Fibroblast of the conjunctiva (primary cell): ENCODE measurements at places on chromosomes 16 and 17.

DNA sequence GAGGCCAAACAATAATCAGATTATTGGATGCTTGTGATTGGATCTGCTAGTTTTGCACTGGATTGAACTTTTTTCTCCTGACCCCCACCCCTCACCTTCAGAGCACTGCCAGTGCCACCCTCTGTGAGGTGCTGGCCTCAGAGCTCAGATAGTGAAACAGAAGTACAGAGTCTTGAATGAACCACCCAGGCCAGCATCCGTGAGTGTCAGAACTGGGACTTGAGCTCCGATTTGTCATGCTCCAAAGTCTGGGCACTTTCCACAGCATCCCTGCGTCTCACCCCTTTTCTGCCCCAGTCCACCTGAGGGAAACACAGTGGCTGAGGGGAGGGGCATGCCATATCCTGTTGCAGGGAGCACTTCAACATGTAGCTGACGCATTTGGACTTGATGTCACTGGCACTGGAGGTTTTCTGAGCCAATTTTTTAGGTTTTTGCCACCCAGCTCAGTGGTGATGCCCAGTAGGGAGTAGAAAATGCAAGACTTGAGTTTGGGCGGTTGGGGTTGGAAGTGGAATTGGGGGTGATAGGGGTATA, 47.3 kb downstream of the SMPD3 start:
- DNase-seq = no peak

GRCh38 chr17:81022344-81022676, 12.6 kb upstream of the BAIAP2 start:
- DNase-seq = no peak

DNA sequence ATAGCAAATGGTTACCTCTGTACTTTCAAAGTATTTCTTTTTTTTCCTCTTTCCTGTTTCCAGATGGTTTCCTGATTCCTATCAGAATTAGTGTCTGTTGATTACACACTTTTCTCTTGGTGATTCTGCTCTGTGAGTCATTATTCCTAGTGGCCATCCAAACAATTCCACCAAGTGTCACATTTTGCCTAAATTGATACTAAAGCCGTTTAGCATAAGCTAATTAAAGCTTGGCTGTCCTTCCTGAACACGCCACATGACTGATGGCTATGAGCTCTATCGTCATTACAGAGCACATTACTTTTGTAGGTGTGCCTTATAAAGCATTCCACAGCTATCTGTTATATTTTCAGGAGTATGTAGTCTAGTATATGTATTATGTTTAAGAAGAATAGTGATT, 671.2 kb downstream of the CDH8 start:
- no peak for DNase-seq

DNA sequence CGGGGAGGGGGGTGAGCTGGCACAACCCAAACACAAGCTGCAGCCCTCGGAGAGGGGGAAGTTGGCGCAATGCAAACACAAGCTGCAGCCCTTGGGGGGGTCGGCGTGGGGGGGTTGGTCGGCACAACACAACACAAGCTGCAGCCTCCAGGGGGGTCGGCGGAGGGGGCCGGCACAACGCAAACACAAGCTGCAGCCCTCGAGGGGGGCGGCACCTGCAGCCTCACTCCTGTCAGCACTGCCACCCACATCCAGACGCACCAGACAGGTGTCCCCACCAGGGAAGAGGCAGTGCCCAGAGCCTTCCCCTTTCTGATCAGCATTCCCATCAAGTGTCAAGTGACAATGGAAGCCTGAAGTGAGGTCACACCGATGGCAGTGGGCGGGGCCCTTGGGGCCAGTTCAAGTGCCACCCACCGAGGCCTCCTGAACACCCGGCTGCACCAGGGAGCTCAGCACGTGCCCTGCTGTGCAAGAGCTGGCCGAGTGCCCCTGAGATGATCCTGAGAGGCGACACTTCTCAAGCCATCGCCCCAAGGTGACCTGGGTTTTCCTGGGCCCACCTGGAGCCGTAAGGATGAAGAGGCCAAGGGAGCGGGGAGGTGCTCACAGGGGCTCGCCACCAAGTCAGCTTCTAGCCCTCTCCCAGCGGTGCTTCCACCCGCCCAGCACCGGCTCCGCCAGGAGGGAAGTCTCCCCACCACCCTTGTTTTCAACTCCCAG, 59.3 kb downstream of the KLHDC4 start:
- DNase-seq = no peak

DNA sequence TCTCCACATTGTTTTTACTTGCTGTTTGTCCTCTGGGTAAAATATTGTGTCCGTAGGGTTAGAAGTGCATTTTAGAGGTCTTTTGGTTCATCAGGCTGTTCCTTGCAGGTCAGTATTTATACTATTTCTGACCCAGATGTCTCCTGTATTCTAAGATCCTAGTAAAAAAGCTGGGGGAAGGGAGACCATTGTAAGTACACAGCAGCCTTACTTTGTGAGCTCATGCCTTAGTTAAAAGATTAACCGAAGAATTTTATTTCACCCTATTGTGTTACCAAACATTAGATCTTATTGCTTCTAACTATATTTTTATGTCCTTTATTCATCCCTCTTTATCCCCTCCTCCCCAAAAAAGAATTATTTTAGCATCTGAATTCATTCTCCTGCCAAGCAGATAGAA, 444.1 kb upstream of the RBFOX1 start:
- DNase-seq = no peak
